ENCODE measurements at places on chromosomes 11 and 22.

DNA sequence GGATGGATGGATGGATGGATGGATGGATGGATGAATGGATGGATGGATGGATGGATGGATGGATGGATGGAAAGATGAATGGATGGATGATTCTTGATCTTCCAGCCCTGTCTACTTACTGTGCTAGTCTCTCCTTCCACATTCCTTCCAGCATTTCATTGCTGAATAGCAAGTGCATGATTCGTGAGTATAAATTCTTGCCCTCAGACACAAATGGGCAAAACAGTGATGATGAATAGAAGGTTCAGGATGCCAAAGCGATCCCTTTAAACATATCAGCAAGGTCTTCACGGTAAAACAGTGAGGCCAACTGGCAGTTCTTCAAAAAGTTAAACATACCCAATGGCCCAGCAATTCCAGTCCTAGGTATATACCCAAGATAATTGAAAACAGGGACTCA, 400.2 kb downstream of the MN1 start:
- no peak for DNase-seq

GRCh38 chr22:26241361-26241760, 72.1 kb downstream of the SEZ6L start:
- no peak for DNase-seq

DNA sequence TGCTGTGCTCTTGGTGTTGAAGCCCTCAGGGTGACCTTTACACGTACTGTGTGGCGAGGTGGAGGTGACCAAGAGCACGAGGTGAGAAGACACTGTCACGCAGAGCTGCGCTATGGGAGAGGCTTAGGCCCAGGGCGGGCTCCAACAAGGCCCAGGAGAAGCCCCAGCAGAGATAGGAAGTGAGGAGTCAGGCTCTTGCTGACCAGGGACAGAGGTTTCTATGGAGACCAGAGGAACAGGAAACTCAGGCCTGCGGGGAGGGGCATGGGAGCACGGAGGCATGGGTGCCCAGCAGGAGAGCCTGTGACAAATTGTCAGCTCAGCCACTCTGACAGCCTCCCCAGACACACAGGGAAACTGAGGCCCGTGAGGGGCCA, 15.8 kb downstream of the DGKZ start:
- DNase-seq = no peak

- peak; percentile 64 for DNase-seq
Measured at GRCh38 chr11:75445315-75445953, 12.4 kb upstream of the KLHL35 start.

DNA sequence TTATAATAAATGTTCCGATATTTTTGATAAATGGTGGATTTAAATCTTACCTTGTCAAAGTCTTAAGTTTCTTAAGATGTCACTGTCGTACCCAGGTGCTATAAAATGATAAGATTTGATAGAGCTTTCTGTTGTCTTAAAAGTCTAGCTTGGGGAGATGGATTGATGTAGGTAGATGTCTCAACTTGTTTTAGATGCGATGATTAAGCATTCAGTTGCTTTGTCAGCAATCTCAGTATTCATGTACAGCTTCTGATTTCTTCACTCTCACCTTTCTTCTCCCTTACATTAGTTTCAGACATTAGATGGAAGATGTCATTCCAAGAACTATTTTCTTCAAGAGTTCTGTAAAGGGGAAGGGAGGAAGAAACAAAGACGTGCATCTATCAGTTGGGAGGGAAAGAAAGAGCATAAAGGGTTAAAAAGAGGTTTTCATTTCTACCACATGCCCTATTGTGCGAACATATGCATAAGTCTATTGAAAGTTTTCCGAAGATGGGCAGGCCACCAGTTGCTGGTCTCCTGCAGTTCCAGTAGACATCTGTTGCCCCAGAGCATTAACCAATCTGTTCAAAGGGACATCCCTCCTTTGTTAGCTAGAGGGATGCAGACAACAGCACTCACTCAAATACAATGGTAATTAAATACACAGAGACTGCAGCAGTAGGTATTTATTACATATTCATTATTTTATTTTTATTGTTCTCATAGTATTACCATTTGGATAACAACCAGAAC, 38.4 kb downstream of the ZC3H12C start:
- no peak for DNase-seq
